T-helper 2 cell (primary cell): ENCODE measurements at places on chromosomes 2 and 18.

GRCh38 chr2:120429586-120430500, 83.9 kb downstream of the INHBB start:
- no peak for DNase-seq

DNA sequence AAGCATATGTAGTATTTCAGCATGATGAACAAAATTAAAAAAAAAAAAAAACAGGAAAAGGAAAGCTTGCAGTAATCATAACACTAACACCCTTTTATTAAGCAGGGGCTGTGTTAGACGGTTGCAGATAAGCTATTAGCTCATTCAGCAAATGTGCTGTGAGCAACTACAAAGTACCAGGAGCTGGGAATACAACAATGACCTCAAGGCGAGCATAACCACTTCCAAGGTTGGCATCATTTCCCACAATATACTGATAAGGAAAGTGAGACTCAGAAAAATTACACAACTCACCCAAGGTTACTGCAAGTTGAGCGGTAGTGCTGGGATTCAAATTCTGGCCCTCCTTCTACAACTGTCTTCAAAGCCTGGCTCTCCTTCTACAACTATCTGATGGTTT, 38.2 kb upstream of the ACTR3 start:
- DNase-seq: no peak

DNA sequence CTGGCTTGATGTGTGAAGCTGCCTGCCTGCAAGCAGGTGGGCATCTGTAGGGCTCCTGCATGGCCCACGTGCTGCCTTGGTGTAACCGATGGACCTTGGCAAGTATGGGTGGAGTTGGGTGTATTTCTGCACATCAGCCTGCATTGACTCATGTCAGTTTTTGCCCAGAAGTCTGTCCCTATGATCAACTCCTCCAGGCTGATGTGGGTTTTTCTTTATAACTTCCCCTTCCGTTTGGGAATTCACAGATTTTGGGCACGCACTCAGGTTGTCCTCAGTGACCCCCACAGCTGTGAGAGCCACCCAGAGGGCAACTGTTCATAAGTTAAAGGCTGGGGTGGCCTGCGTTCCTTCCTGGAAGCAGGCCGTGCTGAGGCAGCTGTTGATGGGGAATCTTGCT, 123.3 kb downstream of the NCK2 start:
- no peak for DNase-seq

DNA sequence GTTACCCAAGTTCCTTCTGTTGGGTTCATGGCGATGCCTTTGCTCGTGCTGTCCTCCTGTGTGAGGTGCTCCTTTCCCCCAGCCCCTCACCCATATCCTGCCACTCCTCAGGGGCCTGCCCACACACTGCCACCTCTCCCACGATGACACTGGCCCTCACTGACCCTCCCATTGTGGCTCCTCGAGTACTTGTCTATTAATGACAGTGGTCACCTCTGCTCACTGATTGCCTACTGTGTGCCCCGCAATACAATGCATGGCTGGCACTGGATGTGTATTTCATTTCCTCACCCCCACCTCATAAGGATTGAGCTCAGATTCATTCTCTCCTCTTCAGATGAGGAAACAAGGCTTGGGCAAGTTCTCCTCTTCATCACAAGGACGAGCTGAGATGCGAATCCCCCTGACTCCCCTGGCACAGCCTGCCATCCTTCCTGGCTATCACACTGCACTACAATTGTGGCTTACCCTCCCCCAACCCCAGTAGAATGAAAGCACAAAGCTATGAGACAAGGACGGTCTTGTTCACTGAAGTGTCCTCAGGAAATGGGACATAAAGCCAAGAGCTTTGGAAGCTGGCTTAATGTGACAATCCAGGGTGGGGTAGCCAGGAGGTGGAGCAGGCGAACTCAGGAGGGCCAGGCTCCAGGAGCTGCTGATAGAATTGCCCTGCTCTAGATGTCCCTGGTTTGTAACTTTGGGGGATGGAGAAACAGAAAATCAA, 93.9 kb upstream of the RAB12 start:
- no peak for DNase-seq

DNA sequence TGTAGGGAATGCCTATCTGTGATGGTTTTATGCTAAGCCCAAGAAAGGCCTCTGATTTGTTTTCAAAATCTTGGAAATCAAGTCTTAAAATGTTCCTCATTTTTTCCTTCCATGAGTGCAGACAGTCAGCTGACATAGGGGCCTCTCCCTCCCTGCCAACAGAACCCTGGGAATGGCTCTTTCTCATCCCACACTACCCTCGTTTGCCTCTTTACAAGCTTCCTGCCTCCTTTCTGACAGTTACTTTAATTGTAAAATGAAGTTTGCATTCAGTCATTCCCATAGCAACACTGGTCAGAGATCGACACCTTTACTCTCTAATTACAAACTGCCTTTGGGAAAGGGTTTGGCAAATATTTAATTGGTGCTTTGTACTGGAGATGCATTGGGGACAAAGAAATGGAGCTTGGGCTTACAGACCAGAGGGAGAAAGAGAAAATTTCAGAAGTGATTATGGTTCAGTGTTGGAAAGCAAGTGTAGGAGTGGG, 25.4 kb downstream of the KIF5C start:
- no peak for DNase-seq

- no peak for DNase-seq
Observed at GRCh38 chr2:199278099-199278498, 179.6 kb downstream of the SATB2 start.

DNA sequence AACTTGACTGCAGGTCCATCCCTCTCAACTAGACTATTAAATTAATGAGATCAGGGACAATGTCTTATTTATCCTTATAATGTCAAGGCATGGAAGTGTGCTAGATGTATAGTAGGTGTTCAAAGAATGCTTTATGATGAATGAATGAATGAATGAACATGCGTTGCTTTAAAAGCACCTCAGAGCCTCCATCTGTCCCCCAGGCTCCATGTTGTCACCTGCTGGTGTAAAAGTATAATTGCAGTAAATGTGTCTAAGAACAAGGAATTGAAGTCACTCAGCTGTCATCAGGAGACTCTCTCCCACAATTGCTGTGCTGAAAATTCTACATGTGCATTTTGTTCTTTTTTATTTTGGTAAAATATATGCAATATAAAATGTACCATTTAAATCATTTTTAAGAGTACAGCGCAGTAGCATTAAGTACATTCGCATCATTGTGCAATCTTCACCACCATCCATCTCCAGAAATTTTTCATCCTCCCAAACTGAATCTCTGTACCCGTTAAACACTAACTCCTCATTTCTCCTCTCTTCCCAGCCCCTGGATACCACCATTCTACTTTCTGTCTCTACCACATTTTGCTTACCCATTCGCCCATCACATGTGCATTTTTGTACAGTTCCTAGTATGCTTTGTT, 52.6 kb downstream of the GNAL start:
- no peak for DNase-seq

DNA sequence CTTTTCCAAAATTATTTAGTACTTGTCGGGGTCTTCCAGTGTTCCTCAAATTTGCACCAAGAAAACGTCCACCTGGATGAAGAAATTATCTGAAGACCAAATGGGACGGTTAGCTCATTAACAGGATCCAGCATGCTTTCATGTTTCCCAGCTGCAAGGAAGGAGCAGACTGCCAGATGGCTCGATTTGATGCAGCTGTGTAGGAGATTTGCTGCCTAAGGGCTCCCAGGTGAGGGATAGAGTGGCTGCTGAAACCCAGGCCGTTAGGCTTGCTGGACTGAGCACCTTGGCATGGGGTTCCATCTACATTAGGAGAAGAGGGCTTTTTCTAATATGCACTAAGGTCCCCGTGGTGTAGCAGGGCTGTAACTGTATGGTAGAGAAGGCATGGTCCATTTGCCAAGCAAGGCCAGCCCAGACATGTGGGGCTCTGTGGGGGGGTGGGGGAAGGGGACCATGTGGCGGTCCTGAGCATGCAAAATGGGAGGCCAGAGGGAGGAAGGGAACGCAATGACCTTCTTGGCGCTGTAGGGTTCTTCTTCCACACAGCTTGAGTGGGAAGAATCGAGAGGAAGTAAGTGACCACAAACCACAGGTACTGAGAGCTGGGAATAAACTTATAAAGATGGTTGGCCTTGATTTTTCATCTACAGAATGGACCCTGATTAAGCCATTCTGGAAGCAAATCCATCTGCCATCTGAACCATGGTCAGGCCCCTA, 144.0 kb downstream of the TMEM163 start:
- no peak for DNase-seq

DNA sequence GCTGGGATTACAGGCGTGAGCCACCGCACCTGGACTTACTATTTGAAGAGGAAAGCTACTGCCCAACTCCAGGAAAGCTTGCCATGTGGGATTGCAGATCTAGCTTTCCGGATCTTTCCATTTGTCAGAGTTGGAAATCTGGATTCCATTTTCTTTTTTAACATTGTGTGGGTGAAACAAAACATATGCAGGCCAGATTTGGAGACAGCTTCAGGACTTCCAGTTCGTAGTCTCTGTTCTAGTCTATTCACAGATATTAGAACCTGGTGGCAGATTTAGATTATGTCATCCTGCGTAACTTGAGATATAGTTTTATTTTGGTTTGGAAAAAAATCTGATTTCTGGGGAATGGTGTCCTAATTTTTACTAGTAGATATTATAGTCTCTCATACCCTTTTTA, 70.5 kb downstream of the ZNF236 start:
- DNase-seq: no peak

GRCh38 chr18:26854292-26854881, 11.1 kb downstream of the AQP4 start:
- no peak for DNase-seq

GRCh38 chr18:28684746-28685355, 507.9 kb upstream of the CDH2 start:
- no peak for DNase-seq

DNA sequence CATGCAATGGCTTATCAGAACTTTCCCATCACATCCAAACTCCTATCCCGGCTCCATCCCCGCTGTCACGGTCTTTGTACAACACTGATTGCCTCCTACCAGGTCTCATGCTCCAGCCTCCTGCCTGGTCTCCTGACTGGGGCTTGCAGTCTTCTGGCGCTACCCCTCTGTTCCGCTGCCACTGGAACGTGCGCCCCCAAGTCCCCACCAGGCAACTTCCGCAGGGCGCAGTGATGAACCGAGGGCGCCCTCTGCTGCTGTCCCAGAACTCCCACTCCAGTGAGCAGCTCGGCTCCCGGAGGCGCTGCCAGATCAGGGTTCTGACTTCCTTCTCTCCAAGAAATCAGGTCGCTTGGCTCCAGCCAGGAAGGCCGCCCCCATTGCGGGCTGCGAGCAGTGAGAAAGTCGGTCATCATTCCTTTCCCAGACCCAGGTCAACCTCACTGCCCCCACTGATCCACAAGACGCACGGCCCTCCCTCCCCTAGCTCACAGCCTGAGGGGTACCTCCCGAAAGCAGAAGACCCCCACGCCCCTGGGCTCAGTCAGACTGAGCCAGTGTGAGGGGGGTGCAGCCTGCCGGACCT, 43.9 kb upstream of the RAB11FIP5 start:
- peak; percentile 44 for DNase-seq

- DNase-seq: no peak
Observed at GRCh38 chr2:8315531-8316165, 366.2 kb upstream of the ID2 start.

GRCh38 chr2:215577356-215577755, 141.5 kb upstream of the FN1 start:
- DNase-seq: no peak
